ENCODE measurements at places on chromosomes 12 and 14.

- no peaks in the 10 kb centered on the region for H3K4me1 ChIP-seq
- peaks cover 2% of the 10 kb centered on the region for H3K36me3 ChIP-seq
- DNase-seq = no peak
- no peak overlapping the region for H3K27ac ChIP-seq
Observed at GRCh38 chr12:26614011-26614616, 218.9 kb downstream of the ITPR2 start.

- no peaks in the 10 kb centered on the region for H3K27me3 ChIP-seq
- DNase-seq = peak; percentile 100
- H3K4me1 ChIP-seq = peaks cover 40% of the 10 kb centered on the region
- H3K36me3 ChIP-seq = peaks cover 20% of the 10 kb centered on the region
Observed at GRCh38 chr12:122225683-122226365, at the start of gene DIABLO. DIABLO (minus strand) TSS chr12:122226052; CDS start chr12:122226014, 38 bp downstream.

DNA sequence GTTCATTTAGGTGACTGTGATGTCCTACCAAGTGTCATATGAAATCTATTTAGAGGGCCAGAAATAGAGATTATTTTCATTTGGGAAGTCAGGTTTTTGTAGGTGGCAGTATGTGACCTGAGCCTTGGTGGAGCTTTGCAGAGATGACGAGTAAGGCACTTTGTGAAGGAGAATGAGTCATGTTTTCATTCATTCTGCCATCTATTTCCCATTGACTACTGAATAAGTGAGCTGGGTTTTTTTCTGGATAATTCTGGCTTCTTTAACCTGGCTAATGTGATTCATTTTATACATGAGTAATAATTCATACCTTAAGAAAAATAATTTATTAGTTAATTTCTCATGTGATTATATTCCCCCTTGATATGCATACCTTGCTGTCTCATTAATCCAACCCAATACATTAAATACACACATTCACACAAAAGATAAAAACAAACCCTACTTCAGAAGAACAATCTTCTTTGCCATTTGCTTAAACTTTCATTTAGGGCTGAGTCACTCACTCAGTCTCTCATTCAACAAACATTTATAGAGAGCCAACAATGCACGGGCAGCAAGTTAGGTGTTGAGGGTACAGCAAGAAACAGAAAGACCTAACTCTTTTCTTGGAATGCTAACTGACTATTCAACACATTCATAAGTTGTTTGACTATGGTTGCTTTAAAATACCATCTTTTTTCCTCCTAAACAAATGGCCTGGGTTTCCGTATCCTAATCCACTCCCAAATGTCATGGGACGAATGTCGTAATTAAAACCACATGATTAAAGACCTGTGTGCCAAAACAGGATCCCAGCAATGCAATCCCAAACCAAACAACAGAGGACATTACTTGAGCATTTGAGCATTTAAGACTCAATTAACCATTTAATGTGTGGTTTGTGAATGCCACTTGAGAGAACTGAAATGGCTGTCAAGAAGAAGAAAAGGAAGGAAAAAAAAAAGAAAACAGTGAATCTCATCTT is 78.0 kb downstream of the KITLG start:
- no peak for DNase-seq
- no peak overlapping the region for H3K27ac ChIP-seq
- H3K4me3 ChIP-seq = no peak overlapping the region

DNA sequence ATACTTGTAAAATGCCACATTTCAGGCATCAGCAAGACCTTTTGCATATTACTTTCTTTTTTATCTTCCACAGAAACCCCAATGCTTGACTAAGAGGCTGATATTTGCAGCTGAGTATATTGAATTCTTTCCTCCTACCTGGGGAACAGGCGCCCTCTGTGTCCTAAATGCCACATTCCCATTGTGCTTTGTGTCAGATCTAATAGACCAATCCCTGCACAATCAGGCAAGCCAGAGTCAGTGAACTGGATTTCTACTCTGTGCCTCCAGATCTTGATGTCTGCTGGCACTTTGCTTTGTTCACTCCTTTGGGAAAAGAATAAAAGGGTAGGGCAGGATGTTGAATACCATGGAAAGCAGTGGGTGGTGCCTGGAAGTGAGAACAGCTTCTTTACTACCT is 22.4 kb upstream of the TAS2R42 start:
- DNase-seq = no peak
- H3K36me3 ChIP-seq = no peaks in the 10 kb centered on the region
- H3K4me3 ChIP-seq = no peak overlapping the region

GRCh38 chr14:49427117-49427516 is 159.1 kb downstream of the RPS29 start:
- H3K27me3 ChIP-seq = no peaks in the 10 kb centered on the region
- H3K4me3 ChIP-seq = no peak overlapping the region
- DNase-seq = no peak
- no peaks in the 10 kb centered on the region for H3K36me3 ChIP-seq

DNA sequence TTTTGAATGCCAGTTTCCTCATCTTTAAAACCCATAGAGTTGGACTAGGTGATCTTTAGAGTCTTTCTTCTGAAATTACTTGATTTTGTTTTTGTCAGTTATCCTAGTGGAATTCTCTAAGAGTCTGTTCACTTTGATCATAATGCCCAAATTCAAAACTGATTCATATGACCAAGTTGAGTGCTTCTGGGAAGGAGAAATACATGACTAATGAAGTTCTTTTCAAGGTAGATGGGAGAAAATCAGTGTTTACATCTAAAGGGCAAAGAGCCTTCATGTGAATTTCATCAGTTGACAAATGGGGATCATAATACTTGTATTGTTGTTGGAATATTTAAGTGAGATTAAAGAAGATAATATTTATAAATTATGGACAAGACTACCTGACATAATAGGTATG is 53.2 kb downstream of the ERC1 start:
- no peak overlapping the region for H3K4me3 ChIP-seq
- H3K36me3 ChIP-seq = no peaks in the 10 kb centered on the region
- H3K4me1 ChIP-seq = no peaks in the 10 kb centered on the region
- no peaks in the 10 kb centered on the region for H3K27me3 ChIP-seq

DNA sequence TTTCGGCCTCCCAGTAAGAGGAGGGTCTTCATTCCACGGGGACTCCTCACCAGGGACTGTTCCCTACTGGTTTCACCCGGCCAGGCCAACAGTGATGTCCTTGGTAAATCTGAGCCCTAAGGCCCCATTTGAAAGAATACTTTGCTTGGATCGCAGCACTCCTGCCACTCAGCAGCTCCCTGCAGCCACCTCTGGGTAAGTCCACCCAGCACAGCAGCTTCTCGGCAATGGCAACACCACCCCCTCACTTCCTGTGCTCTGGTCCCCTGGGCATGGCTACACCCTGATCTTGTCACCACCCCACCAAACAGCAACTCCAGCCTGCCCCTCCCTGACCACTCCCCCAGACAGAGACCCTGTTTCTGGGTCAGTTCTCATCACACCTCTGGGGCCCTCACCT is 100.3 kb downstream of the SETD3 start:
- H3K36me3 ChIP-seq = no peaks in the 10 kb centered on the region
- no peak overlapping the region for H3K27ac ChIP-seq
- peaks cover 3% of the 10 kb centered on the region for H3K27me3 ChIP-seq

DNA sequence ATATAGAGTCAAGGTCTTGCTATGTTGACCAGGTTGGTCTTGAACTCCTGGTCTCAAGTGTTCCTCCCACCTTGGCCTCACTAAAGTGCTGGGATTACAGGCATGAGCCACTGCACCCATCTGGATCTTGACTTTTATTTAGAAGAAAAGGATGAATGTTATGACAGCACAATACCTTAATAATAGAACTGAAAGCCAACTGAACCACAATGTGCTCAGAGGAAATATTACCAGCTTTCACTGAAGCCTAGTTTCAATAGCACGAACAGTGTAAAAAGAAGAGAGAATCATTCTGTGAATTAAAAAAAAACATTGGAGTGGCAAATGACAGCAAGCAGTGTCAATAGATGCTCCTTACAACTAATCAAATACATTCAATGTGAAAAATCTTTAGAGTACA is 239.2 kb upstream of the RMST start:
- H3K4me1 ChIP-seq = no peaks in the 10 kb centered on the region
- H3K4me3 ChIP-seq = no peak overlapping the region
- no peaks in the 10 kb centered on the region for H3K27me3 ChIP-seq
- DNase-seq = no peak
- no peaks in the 10 kb centered on the region for H3K36me3 ChIP-seq

DNA sequence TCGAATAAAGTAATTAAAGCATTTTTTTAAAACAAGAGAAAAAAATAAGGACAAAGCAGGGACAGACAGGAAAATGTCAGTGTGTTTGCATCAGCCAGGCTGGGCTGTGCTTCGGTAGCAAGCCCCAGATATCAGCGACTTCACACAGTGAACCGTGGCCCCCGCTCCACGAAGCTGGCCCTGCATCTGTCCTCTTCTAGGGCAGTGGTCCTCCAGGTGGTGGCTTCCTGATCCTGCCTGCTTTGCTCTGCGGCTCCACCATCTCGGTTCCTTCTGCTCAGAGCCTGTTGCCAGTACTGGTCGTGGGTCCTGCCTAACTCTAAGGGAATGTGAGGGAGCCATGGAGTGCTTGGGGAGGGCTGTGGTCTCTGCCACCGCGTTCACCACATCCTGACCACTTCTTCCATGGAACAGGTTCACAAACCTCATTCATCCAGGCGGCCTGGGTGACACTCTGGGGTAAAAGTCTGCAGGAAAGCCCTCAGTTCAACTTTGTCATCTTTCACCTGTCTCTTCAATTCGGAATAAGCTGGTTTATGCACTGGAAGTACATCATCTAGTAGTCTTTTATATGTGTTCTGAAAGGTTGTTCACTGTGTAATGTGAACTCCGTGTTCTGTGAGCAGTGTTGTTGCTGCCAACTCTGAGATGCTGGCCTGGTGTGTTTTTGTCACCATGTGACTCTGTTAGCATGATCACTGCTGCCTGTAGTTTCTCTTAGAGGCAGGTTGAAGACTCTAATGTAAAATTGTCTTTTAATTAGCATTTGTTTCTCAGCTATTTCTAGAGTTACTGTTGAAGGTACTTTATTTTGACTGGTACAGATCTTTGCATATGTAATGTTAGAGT is 47.9 kb downstream of the ANKRD9 start:
- no peaks in the 10 kb centered on the region for H3K36me3 ChIP-seq
- H3K27ac ChIP-seq = no peak overlapping the region
- no peaks in the 10 kb centered on the region for H3K27me3 ChIP-seq
- DNase-seq = no peak
- H3K4me3 ChIP-seq = no peak overlapping the region

DNA sequence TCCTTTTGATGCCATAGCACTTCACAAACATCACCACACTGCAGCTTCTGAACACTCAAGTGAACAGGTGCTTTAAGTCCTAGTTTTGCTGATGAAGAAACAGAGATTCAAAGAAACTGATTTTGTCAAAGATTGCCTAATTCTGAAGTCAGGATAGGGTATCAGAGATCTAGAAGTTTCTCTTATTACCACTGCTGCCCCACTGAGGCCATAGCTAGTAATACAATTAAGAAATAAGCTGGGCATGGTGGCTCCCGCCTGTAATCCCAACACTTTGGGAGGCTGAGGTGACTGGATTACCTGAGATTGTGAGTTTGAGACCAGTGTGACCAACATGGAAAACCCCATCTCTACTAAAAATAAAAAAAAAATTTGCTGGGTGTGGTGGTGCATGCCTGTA is 458.3 kb upstream of the SEL1L start:
- H3K4me3 ChIP-seq = no peak overlapping the region
- H3K27ac ChIP-seq = no peak overlapping the region
- H3K36me3 ChIP-seq = no peaks in the 10 kb centered on the region
- H3K4me1 ChIP-seq = no peaks in the 10 kb centered on the region
- DNase-seq = no peak

GRCh38 chr14:33589334-33589733 is 361.5 kb downstream of the EGLN3 start:
- DNase-seq = no peak
- H3K4me3 ChIP-seq = no peak overlapping the region
- H3K27me3 ChIP-seq = no peaks in the 10 kb centered on the region
- no peaks in the 10 kb centered on the region for H3K4me1 ChIP-seq
- no peak overlapping the region for H3K27ac ChIP-seq
- H3K36me3 ChIP-seq = no peaks in the 10 kb centered on the region

DNA sequence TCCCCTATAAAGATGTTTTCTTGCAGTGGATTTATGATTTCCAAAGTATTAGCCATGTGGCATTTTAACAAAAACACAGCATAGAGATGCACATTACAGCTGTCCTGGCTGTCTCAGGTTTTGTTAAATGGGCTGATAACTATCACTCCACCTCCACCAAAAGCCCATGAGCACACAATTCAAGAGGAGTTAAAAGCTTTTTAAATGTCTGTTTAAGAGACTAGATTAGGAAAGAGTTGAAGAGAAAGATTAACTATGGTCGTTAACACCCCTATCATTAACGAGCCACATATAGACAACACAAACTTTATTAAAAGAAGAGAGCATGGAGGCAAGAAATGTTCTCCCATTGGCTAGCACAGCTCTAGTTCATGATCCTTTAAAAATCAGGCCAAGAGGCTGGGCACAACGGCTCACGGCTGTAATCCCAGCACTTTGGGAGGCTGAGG is 14.5 kb downstream of the CBX5 start:
- H3K27ac ChIP-seq = no peak overlapping the region
- H3K36me3 ChIP-seq = no peaks in the 10 kb centered on the region
- H3K27me3 ChIP-seq = no peaks in the 10 kb centered on the region

DNA sequence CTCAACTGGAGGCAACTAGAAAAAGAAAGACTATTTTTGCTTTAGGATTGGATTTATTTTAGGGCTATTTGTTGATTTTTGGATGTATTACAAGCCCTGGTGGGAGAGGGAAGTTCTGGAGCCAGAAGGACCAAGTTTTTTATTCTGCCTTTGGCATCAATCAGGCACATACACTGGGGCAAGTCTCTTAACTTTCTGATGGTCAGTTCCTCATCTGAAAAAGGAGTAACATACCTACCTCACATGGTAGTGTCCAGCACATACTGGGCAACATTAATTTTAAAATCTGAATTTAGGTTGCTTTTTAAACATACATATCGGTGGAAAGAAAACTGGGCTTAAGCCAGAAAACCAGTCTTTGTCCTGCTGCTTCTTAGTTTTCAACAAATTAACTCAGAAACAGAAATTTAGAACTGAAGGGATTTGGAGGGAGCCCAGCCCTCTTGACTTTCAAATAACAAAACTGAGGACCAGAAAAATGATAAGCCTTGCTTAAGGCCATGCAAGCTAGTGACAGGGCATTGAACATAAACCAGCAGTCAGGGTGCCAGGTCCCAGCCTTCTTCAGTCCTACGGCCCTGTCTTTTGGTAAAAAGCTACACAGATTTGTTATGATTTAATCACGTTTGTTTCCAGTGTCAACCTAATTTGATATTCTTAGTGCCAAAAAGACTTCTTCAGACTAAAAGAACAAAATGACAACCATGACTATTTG is 90.2 kb upstream of the SLC38A2 start:
- H3K27me3 ChIP-seq = no peaks in the 10 kb centered on the region
- H3K4me3 ChIP-seq = no peak overlapping the region
- DNase-seq = no peak
- no peak overlapping the region for H3K27ac ChIP-seq
- H3K36me3 ChIP-seq = no peaks in the 10 kb centered on the region
